Urinary bladder (tissue), 4 donors: ENCODE measurements at places on chromosomes 5 and 9.

DNA sequence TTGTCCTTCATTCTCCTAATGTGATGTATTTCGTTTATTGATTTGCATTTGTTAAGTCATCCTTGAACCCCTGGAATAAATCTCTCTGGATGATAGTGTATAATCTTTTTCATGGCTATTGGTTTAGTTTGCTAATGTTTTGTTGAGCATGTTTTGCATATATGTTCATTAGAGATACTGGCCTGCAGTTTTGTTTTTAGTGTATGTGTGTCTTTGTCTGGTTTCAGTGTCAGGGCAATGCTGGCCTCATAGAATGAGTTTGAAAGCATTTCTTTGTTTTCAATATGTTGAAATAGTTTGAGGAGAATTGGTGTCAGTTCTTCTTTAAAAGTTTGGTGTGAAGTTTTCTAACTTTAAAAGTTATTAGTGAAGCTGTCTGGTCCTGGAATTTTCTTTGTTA, 149.6 kb upstream of the ATP10B start:
- no peak for DNase-seq

GRCh38 chr9:124001458-124001799, 10.1 kb upstream of the LHX2 start:
- no peak for DNase-seq

DNA sequence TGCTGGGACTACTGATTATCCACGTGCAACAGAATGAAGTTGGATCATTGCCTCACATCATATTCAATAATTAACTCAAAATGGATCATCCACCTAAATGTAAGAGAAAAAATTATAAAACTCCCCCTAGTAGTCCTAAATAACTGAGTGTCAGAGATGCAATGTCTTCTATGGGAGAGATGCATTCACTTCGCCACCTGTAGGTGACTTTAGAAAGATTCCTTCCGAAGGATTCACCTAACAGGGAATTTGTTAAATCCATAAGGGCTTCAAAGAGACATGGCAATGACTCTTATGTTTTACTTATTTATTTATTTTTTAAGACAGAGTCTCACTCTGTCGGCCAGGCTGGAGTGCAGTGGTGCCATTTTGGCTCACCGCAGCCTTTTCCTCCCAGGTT, 526.0 kb downstream of the MTRR start:
- no peak for DNase-seq

DNA sequence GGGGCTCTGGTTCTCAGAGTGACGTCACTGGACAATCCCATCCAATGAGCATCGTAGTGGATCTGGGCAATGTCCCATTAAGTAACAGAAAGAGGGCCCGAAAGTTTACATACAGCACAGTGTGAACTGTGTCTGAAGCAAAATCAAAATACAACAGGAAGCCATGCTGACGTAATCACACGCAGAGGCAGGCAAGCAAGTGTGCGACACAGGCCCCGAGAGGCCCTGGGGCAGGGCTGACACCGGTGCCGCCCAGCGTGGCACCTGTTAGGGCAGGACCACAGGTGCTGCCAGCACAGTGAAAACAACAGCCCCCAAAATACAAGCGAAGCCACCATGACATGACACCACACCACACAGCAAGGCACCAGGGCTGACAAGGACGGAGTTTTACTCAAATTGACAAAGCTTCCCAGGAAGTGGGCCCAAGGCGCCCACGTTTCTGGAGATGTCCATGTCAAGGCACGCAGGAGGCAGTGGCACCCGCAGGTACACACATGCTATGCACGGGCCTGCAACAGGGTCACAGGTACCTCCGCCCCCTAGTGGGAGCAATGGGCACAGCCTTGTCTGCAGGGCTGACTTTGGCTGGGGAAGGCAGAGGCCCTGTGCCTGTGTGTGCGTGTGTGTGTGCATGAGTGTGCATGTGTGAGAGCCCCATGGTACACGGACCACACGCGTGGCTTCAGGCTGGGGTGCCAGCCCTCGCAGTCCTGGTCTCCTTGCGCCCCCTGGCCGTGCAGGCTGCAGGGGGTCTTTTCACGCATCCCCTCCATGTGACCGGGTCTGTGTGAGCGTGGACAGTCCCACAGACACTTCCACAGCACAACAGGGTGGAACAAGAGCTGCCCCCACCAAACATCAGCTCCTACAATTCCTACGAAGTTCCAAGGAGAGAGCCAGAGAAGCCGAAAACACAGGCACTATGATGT, 19.6 kb downstream of the QSOX2 start:
- DNase-seq, result peak; percentile 11

GRCh38 chr5:58649716-58650115, 66.8 kb downstream of the RAB3C start:
- no peak for DNase-seq

DNA sequence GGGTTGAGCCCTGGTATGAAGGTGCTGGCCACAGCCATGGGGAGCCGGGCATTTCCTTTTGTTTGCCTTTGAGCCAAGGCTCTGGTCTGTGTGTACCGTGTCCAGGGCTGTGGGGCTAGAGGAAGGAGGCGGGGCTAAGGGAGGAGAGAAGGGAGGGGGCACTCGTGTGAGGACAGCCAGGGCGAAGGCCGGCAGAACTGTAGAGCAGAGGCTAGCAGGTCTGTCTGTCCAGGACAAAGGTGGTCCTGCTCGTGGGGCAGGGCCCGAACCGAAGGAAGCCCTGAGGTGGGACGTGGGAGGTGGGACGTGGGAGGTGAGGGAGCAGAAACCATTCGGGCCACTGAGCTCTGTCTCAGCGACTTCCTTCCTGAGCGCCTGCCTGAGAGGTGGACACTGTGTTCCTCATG, 41.3 kb upstream of the TESK1 start:
- DNase-seq, result no peak

- peak; percentile 13 for DNase-seq
These were observed 1.0 kb upstream of the GOLGA1 start for GRCh38 chr9:124941679-124942561.
